Posterior cingulate gyrus (tissue), 11 donors: ENCODE measurements at places on chromosomes 16 and 17.

- DNase-seq, result no peak
Observed at GRCh38 chr16:75793641-75794040, 67.4 kb upstream of the CPHXL start.

DNA sequence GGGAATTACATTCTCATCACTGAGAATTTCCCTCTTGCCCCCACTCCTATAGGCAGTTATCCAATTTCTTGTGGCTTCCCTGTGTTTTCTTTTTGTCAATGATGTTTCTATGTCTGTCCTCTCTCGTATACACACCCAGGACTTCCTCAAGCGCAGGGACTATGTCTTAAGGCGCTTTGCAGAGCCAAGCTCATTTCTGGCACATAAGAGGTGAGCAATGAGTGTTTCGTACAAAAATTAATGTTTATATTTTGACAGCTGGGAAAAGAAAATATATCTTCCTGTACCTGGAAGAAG is 947 bp downstream of the DDX42 start:
- no peak for DNase-seq

DNA sequence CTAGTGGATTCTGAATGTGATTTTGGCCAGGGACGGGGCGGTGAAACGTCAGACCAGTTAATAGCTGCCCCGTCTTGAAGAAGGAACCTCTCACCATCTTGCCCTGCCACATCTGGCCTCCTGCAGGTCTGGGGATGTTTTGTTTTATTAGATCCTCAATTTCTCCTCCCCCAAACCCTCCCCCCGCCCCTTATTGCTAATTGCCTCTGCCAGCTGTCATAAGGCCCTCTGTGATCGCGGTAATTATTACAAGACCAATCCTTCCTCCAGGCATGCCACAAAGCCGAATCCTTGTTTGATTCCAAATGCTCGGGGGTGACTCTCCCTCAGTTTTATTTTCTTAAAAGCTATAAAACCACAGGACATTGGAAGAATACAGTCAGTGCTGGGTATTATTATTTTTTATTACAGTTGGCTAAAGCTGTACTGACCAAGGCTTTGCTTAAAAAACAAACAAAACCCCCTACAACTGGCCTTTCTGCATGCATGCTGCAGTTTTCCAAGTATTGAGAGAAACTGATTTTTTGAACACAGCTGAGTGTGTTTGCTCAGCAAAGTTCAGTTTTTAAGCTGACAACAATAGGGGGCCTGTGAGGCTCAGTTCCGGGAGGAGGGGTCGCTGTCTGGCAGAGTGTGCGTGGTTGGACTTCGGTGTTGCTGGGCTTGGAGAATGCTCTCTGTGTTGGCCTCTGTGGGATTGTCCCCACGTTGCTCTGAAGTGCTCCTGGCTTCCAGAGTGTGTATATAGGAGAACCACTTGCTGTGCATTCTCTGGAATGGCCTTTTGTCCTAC is 1.7 kb downstream of the KSR1 start:
- no peak for DNase-seq

GRCh38 chr17:1006054-1006453 is 9.1 kb downstream of the TIMM22 start:
- no peak for DNase-seq

DNA sequence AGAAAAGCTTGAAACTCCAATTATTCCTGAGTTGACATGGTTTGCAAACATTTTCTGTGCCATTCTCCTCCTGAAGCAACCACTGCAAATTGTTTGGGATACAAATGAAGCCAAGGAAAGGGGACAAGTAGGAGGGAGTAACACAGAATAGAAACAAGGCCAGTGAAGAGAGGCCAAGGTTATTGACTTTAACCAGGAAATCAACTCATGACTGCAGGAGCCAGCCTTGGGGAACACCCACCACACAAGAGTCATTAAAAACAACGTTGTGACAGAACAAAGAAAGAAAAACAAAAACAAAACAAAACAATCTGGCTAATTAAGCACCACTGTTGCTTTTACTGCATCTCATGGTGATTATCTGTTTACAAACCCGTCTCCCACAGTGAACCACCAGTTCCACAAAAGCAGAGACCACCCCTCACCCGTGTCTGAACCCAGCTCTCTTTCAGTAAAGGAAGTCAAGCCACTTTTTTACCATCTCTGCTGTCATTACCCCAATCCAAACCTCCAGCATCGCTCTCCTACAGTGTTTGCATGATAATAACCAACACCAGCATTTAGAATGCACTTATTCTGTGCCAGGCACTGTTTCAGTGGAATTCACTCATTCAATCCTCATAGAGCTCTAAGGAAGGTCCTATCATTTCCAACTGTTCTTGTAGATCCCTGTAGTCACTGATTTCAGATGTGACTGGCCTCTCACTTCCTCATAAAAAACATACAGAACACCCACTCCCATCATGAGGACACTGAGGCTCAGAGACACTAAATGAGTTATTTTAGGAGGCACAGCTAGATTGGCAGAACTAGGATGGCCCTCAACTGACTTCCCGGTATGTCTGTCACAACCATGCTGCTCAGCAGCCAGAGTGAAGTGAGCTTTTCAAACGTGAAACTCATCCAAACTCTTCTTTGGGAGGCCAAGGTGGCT is 2.0 kb downstream of the ZDHHC1 start:
- no peak for DNase-seq

DNA sequence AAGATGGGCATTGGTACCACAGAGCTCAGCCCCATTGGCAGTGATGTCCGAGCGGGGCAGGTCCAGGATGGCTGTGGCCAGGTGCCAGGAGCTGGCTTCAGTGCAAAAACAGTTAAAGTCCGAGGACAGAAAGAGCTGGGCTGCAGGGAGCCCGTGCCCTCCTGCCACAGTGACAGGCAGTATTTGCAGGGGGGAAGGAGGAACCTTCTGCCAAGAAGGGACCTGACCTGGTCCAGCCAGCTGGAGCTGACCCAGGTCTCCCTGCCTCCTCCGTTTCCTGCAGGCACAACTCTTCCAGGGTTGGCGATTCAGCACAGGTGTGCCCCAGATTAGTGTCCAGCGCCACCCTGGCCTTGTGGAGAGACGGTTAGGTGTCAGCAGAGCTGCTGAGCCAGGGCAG is 199.0 kb downstream of the ENGASE start:
- no peak for DNase-seq

GRCh38 chr17:27157898-27158297 is 136.0 kb upstream of the WSB1 start:
- DNase-seq, result no peak

DNA sequence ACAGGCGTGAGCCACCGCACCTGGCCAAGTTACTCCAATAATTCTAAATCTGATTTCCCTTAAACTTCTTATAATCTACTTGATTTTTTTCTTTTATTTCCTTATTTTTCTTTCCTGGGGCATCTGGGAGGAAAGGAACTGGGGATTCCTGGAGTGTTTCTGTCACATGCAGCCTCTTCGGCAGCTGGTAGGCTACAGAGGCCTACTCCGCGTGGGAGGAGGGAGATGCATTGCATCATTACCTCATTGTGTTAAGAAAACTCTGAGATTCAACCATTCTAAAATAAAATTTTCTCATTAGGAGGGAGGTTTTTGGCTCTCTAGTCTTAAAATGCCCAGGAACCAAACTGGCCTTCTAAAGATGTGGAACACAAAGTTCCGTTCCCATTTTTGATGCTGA is 64.0 kb downstream of the SOX9 start:
- no peak for DNase-seq

- DNase-seq, result no peak
Observed at GRCh38 chr16:12207939-12208338, 231.4 kb downstream of the SNX29 start.

DNA sequence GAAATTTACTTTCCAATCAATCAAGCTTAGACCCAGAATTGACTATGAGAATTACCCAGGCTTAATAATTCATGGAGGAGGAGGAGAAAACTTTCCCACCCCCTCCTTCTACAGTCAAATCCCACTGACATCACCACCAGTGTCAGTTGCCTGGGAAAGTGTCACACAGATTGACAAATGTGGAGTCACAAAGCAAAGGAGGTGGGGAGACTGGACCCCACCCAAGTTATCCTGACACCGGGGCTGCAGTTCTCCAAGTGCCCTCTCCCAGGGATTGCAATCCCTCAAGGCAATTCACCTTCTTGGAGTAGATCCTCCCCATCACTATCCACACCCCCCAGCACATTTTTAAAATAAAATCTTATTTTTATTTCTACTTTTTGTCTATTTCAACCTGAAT is 100.2 kb upstream of the CDH11 start:
- DNase-seq, result no peak

- no peak for DNase-seq
Observed at GRCh38 chr16:84314814-84315213, 20.1 kb downstream of the WFDC1 start.

- no peak for DNase-seq
Observed at GRCh38 chr17:70521821-70522256, 352.5 kb downstream of the KCNJ2 start.

DNA sequence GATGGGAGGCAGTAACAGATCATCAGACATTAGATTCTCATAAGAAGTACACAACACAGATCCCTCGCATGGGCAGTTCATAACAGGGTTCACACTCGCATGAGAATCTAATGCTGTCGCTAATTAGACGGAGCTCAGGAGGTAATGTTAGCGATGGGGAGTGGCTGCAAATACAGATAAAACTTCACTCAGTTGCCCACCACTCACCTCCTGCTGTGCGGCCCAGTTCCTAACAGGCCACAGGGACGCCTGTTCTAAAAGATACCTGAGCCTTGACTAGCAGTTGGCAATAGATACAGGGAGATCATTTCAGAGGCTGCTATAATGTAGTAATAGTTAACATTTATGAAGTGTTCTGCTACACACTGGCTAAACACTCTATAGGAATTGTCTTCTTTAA is 4.9 kb downstream of the PTRH2 start:
- DNase-seq, result no peak

DNA sequence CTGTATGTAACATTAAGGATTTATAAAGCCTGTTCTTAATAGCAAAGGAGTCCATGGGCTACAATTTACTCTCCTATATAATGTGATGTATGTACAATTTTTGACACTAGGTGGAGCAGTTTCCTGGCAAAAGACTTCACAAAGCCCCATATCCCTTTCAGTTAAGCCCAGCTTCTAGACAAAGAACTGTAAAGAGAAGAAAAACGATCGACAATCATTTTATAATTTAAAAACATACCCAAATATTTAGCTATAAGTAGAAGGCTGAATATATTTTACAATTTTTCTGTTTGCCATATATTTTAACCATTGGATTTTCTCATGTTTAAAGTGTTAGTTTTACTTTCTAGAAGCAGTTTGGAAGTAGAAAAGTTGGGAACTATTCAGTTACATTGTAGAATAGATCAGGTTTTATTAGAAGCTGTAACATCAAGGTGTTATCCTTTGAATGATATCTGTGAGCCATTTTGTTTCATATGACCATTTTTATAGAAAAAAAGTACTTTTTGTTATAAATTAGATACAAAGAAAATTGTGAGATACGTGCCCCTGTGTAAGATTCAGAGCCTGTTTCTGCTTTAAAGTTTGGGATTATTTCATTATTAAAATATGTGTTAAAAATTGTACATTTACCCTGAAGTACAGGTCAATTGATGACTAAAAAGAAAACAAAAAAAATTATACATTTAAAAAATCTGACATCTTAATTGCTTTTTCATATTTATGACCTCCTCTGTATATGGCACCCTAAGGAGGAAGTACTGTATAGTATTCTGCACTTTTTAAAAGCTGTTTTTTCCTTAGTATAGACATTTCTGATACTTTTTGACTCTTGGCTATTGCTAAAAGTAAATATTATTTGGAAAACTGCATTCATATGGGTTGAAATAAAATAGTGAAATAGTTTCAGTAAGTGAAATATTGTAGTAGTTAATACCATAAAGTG is 46.3 kb downstream of the VMP1 start:
- no peak for DNase-seq

DNA sequence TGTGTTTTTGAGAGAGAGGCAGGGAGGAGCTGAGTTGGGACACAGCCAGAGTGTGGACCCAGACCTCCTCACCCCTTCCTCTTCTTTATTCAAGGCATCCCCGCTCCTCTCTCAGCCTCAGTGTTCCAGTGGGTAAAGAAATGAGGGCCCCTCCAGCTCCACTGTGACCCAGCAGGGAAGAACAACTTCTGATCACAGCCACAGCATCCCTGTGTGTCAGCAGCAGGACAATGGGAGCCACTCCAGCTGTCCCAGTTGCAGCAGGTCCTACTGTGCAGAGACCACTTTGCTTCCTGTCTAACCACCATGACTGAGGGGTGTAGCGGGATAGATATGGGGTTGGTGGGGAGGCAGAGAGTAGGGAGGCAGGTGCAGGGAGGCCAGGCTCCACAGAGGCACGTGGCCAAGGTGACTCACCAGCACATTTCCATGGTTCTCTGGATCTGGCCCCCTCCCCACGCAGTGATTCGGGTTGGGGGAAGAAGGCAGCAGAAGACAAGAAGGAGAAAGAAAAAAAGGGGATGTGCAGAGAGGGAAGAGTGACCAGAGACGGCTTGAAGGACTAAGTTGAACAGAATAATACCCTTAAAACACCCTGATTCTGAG is 24.5 kb downstream of the PIK3R5 start:
- no peak for DNase-seq

GRCh38 chr16:79672524-79672923 is 72.0 kb upstream of the MAF start:
- no peak for DNase-seq

- no peak for DNase-seq
Observed at GRCh38 chr17:39305978-39306377, 80.2 kb upstream of the STAC2 start.

DNA sequence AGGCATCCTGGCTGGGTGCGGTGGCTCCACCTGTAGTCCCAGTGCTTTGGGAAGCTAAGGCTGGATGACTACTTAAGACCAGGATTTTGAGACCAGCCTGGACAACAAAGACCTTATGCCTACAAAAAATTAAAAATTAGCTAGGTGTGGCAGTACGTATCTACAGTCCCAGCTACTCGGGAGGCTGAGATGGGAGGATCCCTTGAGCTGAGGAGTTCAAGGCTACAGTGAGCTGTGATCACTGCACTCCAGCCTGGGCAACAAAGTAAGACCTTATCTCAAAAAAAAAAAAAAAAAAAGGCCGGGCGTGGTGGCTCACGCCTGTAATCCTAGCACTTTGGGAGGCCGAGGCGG is 6.1 kb downstream of the MVP start:
- DNase-seq, result no peak

DNA sequence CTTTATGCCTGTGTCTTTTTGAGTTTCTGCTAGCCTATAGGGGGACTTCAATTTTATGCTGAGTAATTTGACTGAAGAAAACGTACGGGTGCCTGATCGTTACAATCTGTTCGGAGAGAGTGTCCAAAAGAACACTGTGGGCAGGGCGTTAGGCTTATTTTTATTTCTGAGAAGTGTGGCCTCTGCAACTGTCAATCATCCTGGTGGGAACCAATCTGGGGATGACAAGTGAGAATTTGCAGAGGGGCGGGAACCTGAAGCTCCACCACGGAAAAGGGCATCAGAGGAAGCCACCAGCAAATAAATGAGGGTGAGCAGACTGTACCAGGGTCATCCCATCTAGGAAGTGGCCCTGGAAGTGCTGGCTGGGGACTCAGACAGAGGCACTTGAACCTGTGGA is 12.0 kb upstream of the CDYL2 start:
- no peak for DNase-seq

GRCh38 chr16:8822403-8822802 is 24.8 kb downstream of the PMM2 start:
- DNase-seq, result no peak
